ENCODE measurements at places on chromosomes 2 and 18.

DNA sequence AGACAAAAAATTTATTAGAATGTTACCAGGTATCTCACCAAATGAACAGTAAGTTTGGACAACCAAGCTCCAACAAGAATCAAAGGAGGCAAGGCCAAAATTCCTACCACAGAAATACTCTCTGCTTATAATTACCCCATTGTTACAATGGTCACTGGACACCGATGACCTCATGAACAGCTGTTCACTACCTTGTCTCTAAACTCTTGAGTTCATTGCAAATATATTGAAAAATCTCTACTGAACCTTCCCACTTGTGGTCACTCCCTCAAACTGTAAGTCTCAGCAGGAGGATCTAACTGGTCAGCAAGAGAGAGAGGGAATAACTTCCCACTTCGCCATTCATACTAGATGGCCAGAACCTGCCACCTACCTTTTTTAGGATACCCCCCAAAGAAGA lies 50.0 kb downstream of the ERBB4 start:
- no peak for DNase-seq

DNA sequence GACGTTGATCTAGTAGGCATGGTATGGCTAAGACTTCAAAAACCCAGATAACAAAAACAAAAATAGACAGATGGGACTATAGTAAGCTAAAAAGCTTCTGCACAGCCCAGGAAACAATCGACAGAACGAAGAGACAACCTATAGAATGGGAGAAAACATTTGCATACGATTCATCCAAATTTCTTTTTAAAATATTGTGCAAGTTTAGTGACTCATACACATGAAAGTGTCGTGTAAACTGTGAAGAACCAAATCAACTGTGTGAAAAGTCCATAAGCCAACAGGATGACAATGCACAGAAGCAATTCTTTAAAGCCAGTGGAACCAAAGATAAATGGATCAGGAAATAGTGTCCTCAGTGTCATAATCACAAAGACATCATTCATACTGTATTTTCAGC lies 671.1 kb downstream of the RNF144A start:
- no peak for DNase-seq

- DNase-seq, result no peak
Measured at GRCh38 chr2:100655936-100656534, 93.2 kb downstream of the PDCL3 start.

GRCh38 chr18:28816155-28816554 lies 639.2 kb upstream of the CDH2 start:
- no peak for DNase-seq

DNA sequence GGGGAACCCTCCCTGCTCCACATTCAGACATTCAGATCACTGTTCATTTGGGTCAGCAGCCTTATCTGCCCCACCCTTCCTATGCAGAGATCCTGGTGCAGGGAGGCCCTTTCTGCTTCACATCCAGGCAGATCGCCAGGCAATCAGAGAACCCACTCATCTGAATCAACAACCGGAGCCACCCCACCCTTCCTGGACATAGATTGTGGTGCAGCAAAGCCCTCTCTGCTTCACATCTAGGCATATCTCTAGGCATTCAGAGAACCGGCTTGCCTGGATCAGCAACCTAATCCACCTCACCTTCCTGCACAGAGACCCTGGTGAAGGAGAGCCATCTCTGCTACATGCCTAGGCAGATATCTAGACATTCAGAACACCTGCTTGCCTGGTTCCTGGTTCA lies 184.5 kb upstream of the CNTNAP5 start:
- DNase-seq, result no peak

GRCh38 chr2:240998995-240999791 lies 775 bp downstream of the SNED1 start:
- no peak for DNase-seq

- DNase-seq, result no peak
Measured at GRCh38 chr2:100064592-100065428, 77.6 kb downstream of the AFF3 start.

DNA sequence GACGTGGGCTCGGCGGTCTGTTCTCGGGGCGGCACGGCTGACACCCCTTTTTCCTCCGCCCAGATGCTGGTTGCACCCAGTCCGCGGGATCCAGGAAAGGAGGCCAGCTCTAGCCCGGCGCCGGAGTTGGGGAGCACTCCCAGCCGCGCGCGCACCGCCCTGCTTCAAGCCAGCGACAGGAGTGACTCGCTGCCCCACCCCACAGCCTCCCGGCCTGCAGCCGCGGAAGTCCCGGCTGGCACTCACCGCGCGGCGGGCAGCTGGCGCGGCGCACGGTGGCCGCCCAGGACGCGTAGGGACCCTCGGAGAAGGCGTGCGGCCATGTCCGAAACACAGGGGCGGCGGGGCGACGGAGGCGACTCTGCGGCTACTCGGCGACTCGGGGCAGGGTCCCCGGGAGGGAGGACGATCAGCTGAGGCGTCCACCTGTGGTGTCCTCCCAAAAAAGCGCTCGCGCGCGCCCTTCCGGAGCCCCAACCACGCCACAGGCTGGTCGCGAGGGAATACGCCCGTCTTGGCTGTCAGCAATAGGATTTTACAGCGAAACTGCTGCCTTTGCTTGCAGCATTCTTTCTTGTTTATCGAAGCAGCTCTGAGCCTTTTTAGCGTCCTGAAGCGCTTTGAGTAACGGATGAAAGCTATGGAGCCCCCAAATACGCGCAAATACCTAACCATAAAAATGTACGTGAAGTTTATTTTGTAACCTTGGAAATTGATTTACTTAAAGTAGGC lies at the start of gene ACADL:
Gene ACADL (minus strand): TSS at position 507 of the 732 bp plus-strand sequence. CDS start 184 bp downstream, at position 323.
- peak; percentile 49 for DNase-seq

GRCh38 chr18:54957996-54958395 lies 1.3 kb downstream of the CCDC68 start:
- no peak for DNase-seq

- DNase-seq, result no peak
Measured at GRCh38 chr2:134141598-134142340, 112.1 kb upstream of the MGAT5 start.

- peak; percentile 97 for DNase-seq
Measured at GRCh38 chr2:188974164-188974563, at the start of gene COL3A1. Gene COL3A1 (plus strand): TSS chr2:188974373. CDS start chr2:188974490, 117 bp downstream.

DNA sequence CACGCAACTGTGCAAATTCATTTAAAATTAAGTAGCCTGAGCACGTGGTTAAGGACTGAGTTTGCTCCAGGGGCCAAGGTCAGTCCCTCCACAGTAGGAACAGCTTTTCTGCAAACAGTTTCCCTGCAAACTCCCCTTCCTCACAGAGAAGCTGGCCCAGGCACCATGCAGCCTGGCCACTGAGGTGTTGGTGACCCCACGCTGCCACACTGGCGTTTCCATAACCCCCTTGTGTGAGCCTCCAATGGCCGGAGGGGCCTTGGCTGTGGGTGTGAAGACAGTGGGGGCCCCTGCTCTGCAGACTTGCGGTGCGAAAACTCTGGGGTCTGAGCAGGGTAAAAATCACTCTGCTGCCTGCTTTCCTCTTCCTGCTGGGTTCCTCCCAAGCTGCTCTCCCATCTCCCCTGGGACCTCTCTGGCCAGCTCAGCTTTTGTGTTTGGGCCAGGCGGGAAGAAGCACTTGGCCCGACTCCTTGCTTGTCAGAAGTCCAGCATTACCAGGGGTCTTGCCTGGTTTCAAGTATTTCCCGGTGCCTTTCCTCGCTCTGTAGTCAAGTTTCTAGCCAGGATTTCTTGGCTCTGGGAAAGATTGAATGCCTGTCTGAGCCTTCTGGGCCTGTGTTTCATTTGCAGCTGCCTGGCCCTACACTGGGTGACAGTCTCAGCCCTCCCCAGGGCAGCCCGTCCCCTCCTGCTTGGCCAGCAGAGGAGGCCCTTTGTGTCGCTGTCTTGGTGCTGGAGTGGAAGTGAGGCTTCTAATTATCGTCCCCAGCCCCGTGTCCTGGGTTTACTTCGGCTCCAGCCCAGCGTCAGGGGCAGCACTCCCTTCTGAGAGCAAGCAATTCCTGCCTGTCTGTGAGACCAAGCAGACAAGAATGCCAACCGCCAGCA lies 131.4 kb upstream of the SLC1A4 start:
- DNase-seq, result peak; percentile 79

DNA sequence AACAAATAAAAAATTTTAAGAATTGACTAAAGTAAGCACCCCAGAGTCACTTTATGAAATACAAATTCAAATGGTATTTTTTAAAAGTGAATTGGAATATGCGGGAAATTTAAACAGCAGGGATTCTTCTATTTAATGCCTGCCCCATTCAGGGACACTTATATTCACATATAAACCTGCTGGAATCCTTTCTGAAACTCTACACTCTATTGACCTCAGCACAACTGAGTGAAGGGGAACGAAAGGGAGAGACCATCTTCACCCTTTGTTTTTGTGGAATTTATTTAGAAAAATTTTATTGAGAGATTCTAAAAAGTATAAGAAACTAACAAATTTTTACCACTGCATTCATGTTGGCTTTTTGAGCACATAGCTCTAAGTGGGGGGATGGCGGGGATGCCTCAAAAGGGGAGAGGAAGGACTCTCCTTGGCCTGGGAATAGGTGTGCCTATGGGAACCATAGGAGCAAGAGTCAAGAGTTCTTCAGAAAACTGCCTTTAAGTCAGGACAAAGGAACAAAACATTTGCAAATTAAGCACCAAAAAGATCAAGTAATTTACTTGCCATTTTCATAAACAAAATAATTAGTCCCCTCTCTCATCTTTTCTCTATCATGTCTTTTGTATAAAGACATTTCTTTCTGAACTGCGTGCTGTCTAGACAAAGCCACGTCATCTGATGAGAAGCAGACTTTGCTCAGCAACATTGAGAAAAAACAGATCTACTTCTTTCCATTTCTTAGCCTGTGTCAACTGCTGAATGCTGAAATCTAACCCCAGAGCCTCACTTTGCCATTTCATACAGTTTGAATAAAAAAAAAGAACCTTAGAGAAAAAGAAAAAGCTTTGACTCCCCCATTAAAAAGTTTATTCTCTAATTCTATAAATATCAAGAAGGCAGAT lies 21.6 kb upstream of the FLACC1 start:
- DNase-seq, result no peak

DNA sequence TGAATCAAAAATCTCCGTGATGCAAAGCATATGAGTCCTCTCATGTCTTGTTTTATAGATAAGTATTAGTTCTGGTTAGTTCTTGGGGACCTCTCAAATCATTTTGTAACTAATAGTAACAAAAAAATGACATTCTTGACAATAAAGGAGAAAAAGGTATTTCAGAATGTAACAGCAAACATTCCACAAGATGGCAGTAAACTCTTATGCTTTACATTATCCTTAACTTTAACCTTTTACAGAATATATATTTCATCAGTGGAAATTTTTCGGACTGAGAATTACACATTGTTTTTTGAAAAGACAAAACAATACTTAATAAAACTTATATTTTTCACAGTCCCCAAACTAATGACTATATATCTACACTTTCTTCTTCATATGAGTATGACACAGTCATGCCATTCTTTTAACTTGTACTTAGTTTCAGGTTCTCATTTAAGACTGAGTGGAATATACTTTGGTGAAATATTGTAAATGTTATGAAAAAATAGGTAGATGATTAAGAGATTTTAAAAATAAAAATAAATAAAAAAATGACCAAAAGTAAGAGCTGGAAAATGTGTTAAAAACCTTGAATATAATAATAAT lies 142.9 kb upstream of the NXPH2 start:
- DNase-seq, result peak; percentile 41

GRCh38 chr2:32697156-32697555 lies 69.3 kb downstream of the TTC27 start:
- DNase-seq, result peak; percentile 39

- no peak for DNase-seq
Measured at GRCh38 chr2:120246546-120247300, 5.9 kb upstream of the RALB start.

DNA sequence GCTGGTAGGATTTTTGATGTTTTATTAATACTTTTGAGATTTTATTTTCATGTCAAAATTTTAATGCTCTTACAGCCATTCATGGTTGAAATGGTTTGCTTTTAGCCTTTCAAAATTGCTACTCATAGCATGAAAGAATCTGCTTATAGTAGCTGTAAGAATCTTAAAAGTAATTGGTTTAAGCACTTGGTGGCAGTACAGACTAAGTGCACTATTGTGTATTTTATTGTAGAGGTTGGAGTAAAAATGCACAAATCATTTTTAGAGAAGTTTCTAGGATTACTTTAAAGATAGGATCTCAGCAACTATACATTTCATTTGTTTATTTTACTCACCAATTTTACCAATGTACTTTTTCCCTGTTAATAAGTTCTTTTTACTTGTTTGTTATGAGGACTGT lies 205.8 kb downstream of the SPAG16 start:
- DNase-seq, result peak; percentile 1

DNA sequence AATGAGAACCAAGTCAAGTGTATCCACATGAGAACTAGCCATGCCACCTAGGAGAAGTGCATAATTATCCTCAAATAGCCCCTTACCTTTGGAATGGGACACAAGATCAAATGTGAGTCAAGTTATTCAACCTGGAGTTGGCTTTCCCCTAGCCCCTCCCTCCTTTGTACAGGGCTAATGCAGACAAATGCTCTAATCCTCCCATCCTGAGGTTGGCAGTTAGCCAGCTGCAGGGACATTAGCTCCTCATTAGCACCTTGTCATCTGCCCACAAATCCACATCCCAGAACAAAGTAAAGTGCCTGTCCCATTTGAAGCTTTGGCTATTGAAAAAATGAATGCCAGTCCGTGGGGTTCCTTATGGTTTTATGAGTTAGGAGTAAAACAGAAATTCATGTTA lies 294.1 kb upstream of the FANCL start:
- no peak for DNase-seq

DNA sequence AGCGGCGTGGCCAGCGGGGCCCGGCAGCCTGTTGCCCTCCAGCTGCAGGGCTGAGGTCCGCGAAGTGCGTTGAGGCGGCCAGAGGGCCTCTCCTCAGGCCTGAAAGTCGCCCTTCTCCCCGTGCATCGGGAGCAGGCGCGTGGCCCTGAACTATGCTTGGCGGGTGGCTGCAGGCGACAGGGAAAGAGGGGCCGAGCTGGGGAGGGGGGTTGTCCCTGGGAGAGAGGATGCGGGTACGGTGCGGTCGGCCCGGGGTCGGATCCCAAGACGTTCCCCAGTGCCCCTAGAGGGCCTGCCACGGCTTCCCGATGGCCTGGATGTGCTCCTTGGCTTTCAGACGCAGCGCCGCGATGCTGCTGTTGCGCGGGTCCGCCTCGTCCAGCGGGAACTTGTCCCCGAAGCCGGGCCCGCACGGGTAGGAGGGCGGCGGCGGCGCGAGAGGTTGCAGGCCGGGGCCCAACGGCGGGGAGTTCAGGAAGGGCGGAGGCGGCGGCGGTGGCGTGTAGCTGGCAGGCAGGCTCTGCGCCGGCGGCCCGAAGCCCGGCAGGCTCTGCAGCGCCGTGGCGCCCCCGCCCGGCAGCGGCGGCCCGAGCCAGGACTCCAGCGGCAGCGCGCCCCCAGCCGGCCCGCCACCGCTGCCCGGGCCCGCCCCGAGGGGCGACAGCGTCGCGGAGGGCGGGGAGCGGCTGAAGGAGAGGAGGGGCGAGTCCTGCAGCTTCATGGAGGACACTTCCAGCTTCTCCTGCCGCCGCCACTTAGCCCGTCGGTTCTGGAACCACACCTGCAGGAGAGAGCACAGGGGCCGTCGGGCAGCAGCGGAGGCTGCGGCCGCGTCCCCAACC lies 4.3 kb downstream of the RAX start:
- DNase-seq, result no peak

DNA sequence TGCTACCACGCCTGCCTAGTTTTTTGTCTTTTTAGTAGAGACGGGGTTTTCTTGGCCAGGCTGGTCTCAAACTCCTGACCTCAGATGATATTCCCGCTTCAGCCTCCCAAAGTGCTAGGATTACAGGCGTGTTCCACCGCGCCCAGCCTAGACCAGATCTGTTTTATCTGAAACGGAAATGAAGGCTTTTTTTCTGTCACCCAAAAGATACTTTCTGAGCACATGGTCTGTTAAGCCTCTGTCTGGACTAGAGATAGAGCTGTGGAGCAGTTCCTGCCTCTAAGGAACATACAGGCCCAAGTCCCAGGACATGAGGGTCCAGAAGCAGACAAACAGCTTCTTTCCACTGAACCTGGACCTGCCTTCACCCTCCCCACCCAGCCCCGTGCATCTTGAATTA lies 43.6 kb upstream of the PTMA start:
- no peak for DNase-seq
